ENCODE measurements at places on chromosomes 4 and X.

GRCh38 chrX:13015536-13016236, 28.7 kb downstream of the FAM9C start:
- no peak for DNase-seq

DNA sequence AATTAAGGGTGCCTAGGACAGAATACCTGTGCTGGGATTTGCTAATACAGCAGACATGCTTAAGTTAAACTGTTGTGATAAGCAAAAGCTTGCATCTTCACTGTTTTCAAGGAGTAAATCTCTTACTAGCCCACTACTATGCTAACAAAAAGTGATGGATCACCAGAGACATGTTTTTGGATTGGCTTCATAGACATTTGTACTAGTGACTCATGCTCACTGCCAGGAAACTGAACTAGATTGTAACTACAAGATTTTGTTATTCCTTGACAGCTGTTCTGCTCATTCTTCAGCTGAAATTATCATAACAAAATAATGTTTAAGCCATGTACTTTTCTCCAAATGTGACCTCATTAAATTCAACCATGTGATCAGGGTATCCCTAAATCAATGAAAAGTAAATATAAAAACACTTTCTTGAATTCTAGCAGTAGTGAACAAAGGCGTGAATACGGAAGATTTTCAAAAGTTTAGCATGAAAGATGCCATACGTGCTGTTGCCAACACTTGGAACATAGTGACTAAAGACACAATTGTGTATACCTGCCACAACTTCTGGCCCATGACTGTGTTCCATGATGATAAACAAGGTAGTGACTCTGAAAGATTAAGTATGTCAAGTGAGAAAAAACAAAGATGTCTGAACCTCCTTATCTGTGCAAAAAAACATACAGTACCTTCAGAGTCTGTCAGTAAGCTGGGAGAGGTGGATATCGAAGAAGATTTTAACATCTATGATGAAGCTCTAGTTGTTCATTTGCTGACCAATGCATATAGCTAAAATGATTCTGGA, 154.0 kb downstream of the BTC start:
- DNase-seq = no peak

DNA sequence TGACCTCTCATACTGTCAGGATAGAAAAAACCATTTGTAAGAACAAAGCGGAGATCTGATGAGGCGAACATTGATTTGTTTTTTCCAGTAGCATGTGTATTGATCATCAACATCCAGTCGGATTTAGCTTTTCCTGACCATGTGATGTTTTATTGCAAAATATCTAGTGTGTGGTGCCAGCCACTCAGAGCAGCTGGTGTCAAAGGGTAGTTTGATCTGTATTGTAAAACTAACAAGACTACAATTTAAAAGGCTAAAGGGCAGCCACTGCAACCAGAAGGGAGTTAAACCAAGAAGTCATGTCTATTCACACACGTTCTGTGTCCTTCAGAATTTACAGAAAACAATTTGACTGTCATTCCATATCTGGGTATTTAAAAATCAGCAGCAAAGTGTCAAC, 719.0 kb upstream of the FRG1 start:
- DNase-seq = no peak

- DNase-seq = no peak
Observed at GRCh38 chr4:37054531-37055077, 189.9 kb upstream of the NWD2 start.

DNA sequence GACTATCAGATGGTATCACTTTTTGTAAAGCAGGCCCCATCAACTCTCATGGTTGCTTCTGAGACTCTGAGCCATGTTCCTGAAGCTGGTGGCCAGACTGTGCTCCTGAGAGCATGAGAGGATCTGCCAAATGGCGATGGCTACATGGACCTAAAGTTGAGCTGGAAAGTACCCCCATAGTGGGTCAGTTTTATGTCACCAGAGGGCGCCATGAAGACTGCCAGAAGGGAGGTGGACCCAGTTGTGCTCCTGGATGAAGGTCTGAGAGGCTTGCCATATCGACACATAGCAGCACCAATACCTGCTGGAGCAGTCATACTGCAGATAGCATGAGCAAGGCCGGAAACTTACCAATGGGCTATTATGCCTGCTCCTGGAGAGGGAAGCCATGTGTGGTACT, 105.7 kb downstream of the SLITRK2 start:
- DNase-seq = no peak

- DNase-seq = no peak
Observed at GRCh38 chr4:31984872-31985271, 1264.7 kb downstream of the PCDH7 start.

- no peak for DNase-seq
Observed at GRCh38 chr4:150906987-150907633, 108.0 kb downstream of the LRBA start.

Data from hematopoietic multipotent progenitor cell treated with erythropoietin and hydrocortisone succinate and interleukin-3 and kit ligand, for 15 days (in vitro differentiated cells).